ENCODE measurements at places on chromosomes 2 and 18.

DNA sequence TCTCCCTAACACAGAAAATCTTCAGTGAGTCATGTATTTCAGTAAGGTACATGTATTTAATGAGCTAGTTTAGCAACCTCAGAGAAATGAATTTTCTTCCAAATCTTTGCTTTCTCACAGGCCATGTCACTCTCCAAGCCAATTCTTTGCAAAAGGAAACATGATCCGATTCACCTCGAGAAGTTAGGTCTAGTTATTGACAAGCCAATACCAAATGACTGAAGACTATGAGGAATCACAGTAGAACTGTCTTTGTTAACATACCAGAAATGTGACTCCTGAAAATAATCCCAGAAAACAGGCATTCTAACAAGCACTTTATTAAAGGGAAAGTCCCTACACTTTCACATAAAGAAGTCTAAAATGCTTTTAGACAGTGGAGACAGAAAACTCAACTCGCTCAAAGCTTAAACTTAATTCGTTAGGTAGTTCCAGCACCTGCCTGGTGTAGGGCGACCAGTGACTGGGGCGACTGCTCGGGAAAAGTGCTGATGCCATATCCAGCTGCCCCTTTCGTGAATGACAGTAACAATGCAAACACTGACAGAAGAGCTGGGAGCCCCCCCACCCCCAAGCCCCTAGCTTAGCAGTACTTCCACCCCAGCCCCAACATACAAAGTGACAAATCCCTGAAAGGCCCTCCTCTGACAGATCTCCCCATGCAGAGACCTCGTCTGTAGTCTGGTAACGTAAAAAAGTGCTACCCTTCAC lies 1.8 kb downstream of the MEMO1 start:
- DNase-seq = no peak

DNA sequence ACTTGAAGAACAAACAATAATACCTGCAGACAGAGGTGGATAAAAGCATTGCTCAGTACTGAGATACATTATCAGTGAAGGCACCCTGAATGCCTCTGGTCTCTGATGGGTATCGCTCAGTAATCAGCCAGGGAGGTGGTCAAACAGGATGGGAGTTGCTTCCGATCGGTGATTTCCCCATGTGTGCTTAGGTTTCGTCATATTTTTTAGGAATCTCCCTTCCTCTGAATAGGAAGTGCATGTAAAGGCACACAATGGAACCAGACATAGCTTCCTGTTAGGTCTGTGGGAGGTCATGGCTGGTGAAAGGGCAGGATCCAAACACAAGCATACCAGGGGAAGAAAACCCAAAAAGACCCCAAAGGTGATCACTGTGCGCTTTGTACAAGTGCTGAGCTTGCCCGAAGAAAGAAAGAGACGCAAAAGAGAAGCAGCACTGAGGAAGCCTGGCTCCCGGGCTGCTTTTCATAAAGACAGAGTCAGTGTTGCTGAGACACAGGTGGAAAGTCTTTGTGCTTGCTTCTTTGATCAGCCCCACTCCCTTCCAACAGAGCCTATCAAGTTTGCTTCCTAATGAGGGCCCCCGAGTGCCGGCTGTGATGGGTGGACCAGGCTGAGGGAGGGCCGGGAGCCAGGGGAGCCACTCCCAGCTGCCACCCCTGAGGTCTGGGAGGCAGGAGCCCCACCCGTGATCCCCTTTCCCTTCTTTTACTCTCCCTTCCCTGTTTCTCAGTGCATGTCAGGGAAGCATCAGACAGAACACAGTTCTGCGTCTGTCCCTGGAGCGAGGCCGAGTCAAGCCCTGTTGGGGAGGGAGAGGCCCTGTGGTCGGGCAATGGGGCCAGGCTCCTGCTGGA lies 138.2 kb downstream of the SH3RF3 start:
- DNase-seq = no peak

DNA sequence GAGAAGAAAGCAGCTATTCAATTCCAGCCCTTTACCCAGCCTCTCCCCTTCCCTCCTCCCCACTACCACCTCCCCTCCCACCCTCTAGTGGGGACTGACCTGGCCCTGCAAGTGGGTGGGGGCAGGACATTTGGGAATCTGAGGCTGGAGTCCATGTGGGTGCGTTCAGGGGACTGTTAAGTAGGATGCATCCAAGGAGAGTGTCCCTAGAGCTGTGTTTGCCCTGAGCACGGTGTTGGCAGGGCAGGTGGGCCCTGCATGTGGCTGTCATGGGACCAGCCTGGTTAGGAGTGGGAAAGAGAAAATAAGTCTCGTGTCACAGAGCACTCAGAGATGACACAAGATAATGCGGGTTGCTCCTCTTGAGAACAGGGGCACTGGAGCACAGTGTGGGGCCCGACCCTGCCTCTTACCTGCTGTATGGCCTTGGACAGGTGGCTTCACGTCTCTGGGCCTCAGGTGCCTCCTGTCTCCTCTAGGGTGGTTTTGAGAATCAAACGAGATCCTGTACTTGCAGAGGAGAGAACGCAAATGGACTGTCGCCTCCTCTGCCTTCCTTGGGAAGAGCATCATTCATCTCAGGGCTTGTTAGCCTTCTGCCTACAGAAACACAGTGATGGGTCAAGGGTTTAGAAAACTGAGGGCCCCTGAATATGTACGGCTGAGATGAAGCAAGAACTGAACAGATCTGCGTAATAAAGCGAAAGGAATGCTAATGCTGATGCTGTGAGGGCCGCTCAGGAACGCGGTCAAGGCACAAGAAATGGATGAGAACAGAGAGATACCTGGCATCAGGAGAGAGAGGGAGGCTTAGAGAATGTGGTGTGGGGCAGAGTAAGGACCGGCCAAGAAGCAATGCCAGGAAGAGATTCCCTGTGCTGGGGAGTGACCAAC lies 187.7 kb upstream of the HAAO start:
- no peak for DNase-seq

- no peak for DNase-seq
Observed at GRCh38 chr2:99035920-99036319, 99.9 kb upstream of the CRACDL start.

- no peak for DNase-seq
Observed at GRCh38 chr2:108235577-108235976, 4.2 kb upstream of the SULT1C3 start.

DNA sequence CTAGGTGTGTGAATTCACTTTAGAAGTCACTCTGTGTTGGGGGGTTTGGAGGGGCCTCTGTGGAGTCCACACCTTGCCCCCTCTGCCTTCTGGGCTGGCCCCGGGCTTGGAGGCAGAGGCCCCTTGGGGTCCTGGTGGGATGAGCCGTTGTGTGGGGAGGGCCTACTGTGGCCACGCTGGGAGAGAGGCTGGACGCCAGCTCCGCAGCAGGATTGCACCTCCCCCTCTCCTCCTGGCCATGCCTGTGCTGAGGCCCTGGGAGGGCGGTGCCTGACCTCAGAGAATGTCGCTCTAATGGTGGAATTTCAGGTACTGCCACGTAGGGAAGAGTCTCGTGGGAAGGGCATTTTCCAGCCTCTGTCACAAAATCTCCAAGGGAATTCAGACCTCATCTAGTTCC lies 237.0 kb downstream of the ATAD2B start:
- no peak for DNase-seq

DNA sequence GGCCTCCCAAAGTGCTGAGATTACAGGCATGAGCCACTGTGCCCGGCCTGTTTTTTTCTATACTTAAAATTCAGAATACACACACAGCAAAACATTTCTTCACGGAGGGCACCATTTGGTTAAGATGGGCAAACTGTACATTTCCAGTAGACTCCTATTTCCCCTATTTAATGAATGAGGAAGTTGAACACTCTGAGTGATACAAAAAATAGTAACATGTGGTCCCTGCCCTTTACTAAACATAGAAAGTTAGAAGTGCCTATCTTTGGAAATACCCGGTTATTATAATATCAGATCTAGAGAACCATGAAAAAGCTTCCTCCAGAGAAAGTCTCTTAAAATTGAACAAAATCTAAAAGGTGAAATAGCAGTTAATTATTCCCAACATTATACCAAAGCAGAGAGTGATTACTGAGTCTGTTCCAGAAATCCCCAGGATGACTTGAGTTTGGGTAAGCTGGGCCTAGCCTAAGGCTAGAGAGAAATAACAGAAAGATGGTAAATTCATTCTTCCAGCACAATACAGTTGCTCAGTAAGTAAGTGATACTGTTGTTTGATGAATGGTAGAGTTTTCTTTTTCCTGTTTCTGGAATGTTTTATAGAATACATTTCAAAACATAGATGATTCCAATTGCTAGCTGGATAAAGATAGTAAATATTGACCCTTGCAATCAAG lies 23.3 kb upstream of the RMC1 start:
- DNase-seq = no peak

DNA sequence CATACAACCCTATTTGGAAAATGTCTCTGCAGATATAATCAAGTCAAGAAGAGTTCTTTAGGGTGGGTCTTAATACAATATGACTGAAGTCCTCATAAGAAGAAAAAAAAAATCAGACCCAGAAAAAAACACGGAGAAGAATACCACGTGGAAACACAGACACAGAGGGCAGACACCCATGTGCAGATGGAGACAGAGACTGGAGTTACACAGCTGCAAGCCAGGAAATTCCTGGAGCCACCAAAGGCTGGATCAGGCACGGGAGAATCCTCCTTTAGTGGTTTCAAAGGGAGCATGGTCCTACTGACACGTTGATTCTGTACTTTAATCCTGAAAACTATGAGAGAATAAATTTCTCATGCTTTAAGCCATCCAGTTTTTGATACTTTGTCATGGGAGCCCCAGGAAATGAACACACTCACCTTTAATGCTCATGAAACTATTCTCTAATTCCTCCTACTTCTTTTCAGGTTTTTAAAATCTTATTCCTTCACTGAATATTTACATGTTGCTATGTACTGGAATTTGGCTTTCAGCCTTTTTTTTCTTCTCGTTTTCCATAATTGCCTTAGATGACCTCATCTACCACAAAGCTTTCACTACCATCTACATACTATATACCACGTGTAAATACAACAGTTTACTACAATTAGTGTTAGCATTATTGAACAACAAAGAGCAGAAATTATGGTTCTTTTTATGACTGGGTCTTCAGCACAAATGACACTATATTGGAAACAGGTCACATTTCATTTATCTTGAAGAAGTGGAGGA lies 529.1 kb downstream of the IRS1 start:
- DNase-seq = no peak

DNA sequence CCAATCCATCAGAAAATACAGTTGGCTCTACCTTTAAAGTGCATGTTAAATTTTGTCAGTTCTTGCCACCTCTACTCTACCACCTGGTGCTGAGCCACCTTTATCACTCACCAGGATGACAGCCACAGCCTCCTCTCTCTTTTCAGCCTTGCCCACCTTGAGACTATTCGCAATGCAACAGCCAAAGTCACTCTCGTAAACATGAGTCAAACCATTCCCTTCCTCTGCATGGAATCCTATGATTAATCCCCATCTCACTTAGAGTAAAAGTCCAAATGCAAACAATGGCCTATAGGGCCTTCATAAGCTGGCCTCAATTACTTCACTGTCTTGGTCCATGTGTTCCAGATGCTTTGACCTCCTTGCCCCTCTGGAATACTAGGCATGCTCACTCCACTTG lies 5.8 kb upstream of the OSBPL6 start:
- DNase-seq = no peak

Measured in heart right ventricle (tissue), 16 donors.